ENCODE measurements at places on chromosomes 1 and 21.

DNA sequence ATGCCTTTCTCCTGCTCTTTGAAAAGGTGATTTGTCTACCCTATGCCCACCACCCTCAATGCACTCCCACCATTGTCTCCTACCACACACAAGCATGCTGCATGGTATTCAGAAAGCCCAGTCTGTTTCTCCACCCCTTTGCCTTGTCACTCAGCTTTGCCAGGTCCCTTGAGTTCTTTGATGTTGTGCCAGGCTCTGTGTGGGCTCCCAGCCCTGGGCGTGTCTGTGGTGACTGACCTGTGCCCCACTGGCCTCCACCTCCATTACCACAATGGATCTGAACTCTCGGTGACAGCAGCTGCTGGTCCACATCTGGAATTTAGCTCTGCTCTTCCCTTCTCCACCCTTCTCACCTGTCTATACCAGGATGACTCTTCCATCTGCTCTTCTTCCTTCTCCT is 34.9 kb downstream of the ATP2B4 start:
- DNase-seq = no peak

GRCh38 chr1:115467196-115467595 is 129.1 kb upstream of the NGF start:
- DNase-seq = no peak

DNA sequence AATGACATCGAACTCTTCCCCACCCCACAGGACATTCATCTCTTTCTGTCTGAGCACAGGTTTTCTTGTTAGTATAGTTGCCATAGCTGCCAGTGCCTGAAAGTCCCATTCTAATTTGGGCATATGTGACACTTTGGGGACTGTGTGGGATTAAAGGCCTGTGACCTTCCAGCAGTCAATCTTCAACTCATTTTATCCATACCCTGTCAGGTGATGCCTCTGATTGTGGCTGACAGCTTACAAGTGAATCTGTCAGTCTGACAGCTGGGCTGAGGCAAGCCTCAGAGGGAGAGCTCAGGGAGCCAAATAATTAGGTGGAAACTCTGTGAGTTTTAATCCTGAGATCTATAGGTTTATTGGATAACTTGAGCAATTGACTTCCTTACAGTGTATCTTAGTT is 29.6 kb downstream of the ZCCHC17 start:
- no peak for DNase-seq

DNA sequence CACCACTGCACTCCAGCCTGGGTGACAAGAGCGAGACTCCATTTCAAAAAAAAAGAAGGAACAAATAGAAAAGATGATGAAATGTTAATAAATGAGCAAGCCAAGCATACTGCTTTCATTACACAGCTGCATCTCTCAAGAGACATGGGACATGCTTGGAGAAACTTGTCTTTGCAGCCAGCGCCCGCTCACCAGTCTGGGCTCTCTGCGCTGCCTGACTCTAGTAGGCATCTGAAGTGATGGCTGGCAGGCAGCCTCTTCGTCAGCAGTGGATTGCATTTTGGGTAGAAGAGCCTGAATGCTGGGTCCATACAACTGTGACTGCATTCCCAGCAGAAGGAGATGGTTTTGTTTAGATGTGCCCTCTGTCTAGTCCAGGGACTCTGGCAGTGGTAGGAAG is 48.0 kb downstream of the IL6R start:
- no peak for DNase-seq

- no peak for DNase-seq
Measured at GRCh38 chr1:220732137-220732536, 16.0 kb upstream of the MTARC2 start.

DNA sequence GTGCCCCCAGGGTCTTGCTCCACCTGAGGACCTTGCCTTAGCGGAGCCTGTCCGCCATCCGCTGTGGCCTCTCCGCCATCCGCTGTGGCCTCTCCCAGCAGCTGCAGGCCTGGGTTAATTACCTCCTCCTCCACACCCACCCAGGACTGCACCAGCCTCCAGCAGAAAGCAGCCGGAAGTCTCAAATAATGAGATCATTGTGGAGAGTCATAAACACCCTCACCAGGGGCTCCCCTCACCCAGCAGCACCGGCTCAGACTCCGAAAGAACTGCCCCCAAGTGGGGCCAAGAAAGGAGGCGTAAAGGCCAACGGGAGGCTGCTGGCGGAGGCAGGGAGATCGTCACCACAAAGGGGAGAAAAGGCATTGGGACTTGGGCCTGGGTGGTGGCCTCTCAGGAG is 10.7 kb upstream of the GPR153 start:
- DNase-seq = no peak

DNA sequence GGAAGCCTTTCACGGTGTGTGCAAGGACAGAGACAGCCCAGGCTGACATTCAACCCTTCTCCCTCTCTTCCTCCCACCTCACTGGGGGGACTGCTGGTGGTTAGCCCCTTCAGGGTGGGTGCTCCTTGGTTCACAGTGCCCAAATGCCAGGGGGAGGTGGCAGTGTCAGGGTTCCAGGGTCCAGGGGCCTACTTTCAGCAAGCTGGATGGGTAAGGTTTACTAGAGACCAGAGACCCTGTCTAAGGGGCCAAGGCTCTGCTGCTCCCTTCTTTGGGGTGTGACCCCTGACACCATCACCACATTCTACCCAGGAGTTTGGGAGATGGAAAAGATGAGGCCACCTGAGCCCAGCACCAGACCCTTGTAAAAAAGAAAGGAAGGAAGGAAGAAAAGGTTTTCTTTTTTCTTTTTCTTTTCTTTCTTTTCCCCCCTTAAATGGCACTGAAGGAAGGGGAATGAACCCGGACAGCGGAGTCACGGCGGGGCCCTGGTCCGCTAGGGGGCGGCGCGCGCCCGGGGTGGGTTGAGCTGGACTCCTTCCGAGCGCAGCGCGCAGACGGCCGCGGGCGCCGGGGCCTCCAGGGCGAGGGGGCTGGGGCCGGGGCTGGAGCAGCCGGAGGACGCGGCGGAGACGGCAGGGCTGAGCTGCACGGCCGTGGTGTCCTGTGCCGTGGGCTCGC is 18.8 kb downstream of the KNCN start:
- DNase-seq = peak; percentile 32

DNA sequence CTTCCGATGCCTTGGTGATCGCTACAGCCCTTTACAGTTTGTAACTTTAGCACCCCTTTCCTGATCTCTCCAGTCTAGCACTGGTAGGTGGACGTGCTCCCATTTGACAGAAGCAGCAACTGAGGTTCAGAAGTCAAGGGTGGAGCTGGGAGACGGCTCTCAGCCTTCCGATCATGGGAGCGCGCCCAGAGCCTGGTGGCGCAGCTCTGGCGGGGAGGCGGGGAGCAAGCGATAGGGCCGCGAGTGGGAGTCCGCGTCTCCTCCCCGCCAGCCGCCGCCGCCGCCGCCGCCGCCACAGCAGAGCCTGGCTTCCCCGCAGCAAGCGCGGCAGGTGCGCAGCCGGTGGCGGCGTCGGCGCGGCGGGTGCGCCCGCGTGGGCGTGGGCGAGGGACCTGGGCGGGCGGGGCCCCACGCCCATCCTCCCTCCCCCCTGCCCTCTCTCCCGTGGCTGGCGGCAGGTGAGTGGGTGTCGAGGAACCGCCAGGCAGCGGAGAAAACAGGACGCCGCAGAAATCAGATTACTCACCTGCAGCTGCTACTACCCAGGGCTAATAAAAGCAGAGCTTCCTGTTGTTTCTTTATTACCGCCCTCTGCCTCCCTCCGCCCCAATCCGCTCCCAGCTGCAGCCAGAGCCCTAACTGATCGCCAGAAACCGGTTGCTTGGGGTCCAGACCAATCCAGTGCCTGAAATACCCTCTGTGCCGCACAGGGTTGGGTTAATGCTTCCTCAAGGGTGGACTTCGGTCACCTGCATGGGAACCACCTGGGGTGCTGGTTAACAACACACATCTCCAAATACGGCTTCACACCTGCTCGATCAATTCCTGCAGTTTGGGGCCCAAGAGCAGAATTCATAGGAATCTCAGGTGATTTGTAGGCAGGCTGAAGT is 60.2 kb upstream of the ID3 start:
- peak; percentile 73 for DNase-seq

DNA sequence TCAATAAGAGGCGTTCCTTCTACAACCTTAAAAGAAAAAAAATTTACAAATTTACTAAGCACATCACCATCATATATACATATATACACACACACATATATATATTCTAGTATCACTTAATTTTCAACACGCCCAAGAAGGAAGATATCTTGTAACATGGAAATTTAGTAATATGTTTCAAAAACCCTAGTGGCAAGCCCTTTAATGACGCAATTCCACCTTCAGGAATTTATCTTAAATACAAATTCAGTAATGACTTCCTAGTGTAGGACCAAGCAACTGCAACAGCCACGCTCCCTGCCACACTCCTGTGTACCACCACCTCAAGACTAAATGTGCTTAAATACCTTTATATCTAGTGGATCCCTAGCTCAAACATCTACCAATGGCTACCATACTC is 12.5 kb downstream of the LBR start:
- no peak for DNase-seq

- DNase-seq = no peak
Measured at GRCh38 chr1:233197940-233198339, 97.6 kb downstream of the PCNX2 start.

DNA sequence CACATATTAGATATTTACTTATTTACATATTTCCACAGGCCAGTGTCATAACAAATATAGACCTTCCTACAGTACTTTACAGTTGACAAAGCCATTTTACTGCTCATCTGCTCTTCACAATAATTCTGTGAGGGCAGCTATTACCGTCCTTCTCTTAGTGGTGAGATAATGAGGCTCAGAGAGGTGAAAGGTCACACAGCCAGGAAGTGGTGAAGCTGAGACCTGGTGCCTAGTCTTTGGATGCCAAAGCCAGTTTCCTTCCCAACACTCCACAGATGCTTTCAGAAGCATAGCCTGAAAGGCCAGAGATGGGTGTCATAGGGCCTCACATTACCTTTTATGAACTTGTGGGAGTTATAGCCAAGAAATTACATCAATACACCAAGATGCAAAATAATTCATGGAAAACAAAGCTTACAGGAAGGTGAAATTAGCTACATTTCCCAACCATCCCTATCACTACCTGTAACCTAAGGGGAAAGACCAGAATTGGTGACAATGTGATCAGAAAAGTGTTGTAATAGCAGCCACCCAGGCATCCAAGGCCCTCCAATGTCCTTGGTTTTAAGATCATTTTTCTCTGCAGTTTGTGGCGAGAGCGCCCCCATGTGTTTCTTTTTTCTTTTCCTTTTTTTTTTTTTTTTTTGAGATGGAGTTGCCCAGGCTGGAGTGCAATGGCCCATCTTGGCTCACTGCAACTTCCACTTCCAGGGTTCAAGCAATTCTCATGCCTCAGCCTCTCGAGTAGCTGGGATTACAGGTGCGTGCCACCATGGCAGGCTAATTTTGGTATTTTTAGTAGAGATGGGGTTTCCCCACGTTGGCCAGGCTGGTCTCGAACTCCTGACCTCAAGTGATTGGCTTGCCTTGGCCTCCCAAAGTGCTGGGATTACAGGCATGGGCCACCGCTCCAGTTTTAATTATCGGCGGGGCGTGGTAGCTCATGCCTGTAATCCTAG is 26.5 kb upstream of the RPL11 start:
- DNase-seq = no peak

GRCh38 chr1:248839168-248839555 is 1.1 kb downstream of the ZNF672 start:
- DNase-seq = no peak

GRCh38 chr21:43637530-43638158 is 21.6 kb downstream of the HSF2BP start:
- DNase-seq = no peak

DNA sequence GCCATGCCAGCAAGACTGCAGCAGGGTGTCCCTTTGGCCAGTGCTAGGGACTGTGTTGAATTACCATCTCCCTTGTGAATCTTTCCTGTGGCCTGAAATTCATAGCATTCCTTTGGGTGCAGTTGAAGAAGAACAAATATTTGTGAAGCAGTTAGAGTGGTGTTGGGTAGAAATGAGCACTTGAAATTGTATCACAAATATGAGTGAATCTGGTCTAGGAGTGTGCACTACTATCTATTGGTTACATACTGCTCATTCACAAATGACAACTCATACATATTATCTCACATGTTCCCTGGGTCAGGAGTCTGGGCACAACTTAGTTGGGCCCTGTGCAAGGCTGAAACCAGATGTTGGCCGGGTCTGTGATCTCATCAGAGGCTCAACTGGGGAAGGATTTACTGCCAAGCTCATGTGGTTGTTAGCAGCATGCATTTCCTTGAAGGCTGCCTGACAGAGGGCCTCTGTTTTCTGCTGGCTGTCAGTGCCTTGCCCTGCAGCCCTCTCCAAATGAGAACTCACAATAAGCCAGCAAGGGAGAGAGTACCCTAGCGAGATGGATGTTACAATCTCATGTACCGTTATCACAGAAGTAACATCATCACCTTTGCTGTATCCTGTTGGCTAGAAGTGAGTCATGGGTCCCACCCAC is 23.8 kb downstream of the AJAP1 start:
- DNase-seq = no peak

DNA sequence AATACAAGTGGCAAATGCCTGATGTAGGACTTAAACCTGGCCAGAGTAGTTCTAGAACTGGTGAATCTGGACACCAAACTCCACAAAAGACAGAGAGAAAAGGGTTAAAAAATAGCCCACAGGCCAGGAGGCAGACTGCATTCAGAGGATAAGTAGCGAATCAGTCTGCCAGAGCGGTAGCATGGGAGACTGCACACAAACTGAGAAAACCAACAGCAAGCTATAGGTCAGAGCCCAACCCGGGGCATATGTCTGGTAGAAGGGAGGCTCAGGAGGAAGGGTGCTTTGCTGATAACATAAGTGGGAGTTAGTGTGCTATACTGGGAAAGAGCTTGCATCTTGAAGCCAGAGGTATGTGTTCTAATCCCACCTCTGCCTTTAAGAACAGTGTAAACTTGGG is 4.0 kb downstream of the LRRC53 start:
- DNase-seq = no peak

DNA sequence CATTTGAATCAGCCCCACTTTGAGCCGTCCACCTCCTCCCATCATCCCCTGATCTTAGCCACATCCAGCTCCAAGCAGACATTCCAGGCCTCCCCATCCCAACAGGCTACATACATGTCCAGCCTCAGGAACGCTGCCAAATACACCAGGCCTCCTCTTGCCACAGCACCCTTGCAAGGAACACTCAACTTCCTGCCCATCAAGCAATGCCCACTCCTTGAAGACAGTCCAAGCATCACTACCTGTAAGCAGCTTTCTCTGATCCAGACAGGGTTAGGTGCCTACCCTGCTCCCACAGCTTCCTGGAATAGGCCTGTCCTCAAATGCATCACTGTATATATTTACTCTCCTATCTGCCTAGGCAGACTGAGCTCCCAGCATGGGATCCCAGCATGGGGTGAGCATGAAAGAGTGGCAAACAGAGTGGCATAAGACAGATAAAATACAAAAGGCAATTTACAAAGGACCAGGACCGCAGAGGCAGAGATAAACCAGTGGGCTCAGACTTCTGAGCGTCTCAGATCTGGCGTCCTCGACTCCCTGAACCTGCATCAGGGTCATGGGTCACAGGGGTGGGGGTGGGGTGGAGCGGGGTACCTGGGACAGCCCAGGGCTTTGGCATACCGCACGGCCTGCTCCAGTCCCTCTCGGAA is 816 bp downstream of the HYI start:
- DNase-seq = no peak

- no peak for DNase-seq
Measured at GRCh38 chr1:225435076-225435475, 7.2 kb upstream of the LBR start.

- no peak for DNase-seq
Measured at GRCh38 chr21:31708541-31708940, 23.4 kb downstream of the SCAF4 start.

All from activated CD4-positive, CD25-positive, alpha-beta regulatory T cell treated with anti-CD3 and anti-CD28 coated beads, Interleukin-2, amount 50 U/mL, for 16 hours (primary cell).